ENCODE measurements at places on chromosomes 1 and 21.

DNA sequence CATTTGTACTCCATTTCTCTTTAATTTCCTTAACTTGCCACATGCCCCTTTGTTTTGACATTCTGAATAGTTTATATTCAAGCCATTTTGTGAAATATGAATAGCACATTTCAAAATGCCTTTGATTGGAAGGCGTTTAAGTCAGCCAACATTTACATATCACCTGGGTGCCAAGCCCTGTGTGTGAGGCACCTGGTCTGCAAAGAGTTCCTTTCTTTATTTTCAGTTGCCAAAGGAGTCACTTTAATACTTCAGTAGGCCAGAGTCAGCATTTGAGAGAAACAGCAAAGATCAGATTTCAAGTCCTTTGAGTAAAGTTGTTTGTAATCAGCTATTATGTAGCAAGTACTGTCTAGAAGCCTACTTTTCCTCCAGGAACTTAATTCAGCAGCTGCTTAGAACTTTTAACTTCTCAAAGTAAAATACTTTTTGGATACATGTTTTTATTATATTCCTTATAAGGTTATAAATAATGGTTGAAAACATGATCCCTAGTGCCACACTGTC, 70.8 kb downstream of the DTL start:
- DNase-seq = no peak

GRCh38 chr21:27787046-27787445, 820.2 kb upstream of the ADAMTS5 start:
- no peak for DNase-seq

DNA sequence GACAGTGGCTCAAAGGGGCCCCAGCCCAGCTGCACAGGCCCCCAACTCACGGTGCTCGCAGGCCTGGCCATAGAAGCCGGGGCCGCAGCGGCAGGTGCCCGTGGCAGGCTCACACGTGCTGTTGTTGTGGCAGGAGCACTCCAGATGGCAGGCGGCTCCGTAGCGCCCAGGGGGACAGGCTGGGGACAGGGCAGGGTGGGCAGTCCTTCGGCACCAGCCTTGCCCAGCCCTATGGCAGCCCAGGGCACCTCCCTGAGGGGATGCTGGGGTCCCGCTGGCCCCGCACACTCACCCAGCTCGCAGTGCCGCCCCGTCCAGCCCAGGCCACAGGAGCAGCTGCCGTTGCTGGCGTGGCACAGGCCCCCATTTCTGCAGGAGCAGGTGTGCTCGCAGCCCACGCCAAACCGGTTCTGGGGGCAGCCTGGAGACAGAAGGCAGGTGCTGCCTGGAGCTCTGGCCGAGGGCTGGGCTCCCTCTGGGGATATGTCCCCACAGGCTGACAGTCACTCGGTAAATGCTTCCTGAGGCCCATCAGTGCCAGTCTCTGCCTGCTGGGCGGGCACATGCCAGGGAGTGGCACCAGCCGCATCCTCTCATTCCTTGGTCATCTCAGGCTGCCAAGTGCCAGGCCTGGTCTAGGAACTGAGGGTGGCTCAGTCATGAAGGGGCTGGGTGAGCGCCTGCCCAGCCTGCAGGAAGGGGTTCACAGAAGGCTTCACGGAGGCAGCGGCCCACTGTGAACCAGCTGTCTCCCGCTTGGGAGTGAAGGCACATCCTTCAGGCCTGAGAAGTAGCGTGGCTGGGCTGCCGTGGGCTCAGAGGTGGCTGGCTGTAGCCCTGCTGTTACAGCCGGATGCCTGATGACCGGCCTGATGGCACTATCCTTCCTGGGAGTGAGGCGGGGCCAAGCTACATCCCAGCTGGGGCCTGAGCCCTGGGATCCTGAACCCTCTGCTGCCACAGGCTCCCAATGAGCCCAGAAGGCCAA, 40.1 kb downstream of the ARHGEF16 start:
- no peak for DNase-seq

GRCh38 chr1:16352842-16353535, 709 bp upstream of the FBXO42 start:
- DNase-seq = no peak

- DNase-seq = no peak
Observed at GRCh38 chr1:79364896-79365295, 358.4 kb upstream of the ADGRL4 start.
